ENCODE measurements at places on chromosomes 5 and 9.

GRCh38 chr9:32554107-32554506 lies 1.7 kb upstream of the TOPORS start:
- DNase-seq, result no peak

DNA sequence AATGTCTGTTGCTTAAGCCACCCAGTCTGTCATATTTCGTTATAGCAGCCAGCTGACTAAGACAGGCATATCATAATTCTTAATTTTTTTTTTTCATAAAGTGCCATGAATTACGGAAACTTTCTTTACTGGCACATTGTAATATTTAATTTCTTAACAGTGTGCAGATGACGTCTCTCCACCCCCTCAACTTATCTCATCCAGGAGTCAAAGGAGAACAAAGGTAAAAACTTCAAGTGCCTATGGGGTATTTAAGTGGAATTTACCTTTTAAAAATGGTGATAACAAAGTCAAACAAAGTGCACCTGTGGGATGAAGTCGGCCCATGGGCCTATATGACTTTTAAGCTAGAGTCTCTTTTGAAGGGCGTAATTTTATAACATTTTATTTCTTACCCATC lies 539.4 kb downstream of the CDH9 start:
- DNase-seq, result no peak

- DNase-seq, result no peak
Measured at GRCh38 chr9:104835161-104835560, 71.2 kb downstream of the NIPSNAP3B start.

GRCh38 chr5:66010476-66010875 lies 84.1 kb downstream of the ERBIN start:
- DNase-seq, result no peak

- no peak for DNase-seq
Measured at GRCh38 chr9:89212171-89212570, 33.6 kb upstream of the SHC3 start.

DNA sequence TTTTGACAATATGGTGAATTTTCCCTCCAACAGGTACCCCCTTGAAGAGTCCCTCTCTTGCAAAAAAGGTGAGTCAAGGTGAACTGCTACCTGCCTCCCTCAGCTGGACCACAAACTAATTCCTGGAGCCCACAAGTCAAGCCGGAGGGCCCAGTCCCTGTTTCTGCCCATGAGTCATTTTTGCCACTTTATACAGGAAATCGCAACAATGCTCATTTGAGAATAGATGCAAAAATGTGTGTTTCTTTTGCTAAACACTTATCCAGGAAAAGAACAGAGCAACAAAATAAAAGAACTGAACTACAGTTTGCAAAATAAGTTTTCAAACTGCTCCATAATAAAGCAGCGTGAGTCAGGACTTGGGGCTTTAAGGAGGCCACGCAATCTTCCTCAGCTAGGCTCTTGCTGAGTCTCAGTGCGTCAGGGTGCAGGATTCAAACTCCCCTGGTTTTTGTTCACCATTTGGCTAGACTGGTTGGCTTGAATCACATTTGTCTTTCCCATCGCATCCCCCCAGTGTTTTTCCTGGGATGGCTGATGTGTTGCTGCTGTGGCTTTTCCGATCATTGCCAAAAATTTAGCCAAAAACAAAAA lies 102.7 kb downstream of the GOLPH3 start:
- DNase-seq, result no peak

DNA sequence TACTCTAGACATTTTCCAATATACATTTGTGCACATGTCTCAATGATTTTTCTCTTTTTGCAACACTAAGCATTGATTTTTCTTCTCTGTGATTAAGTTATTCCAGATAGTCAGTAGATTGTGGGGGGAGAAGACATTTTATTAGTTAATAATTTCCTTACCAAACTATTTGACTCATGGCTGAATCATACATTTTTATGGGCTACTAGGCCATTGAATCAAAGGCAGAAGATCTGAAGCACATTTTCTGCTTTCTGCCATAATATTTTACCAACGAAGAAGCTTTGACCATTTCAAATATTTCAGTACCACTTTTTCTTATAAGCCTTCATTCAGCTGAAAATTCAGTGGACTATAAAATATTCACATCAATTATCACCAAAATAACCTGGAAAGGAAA lies 175.6 kb downstream of the IRX2 start:
- no peak for DNase-seq

GRCh38 chr9:127877566-127877998 lies at the start of gene AK1:
AK1 (minus strand) TSS chr9:127877675; CDS start chr9:127874617, 3,058 bp downstream.
- peak; percentile 85 for DNase-seq
